CD8-positive, alpha-beta T cell (primary cell): ENCODE measurements at places on chromosomes 16 and 17. TPM values are rescaled to one million over a fixed set of nuclear protein-coding genes. Genes with fewer than 3 reads are reported as not detected.
A peak's percentile ranks its signal among the peaks of the same experiment; 100 is the strongest.

GINS2 gene
- 1.0 TPM for total RNA-seq

BEAN1 gene
- not detected for total RNA-seq

GRCh38 chr16:69921127-69921526 is 30.0 kb upstream of the CLEC18A start:
- no peak for DNase-seq

DNA sequence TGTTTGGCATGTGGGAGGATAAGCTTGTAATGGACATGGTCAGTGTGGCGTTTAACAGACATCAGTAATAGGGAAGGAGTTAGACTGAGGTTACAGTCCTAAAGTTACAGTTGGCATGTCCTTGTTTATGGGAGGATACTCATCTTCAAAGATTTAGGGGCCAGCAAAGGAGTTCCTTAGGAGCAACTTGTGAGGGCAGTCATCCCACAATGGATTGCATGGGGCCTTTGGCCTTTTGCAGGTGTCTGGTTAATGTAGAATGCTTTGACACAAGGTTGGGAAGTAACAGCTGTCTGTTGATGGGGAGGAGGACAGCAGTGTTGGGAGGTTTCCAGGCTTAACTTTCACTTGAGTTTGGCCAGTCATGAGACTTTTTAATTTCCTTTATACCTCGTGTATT is 2.2 kb downstream of the NUBP1 start:
- no peak for DNase-seq

DNA sequence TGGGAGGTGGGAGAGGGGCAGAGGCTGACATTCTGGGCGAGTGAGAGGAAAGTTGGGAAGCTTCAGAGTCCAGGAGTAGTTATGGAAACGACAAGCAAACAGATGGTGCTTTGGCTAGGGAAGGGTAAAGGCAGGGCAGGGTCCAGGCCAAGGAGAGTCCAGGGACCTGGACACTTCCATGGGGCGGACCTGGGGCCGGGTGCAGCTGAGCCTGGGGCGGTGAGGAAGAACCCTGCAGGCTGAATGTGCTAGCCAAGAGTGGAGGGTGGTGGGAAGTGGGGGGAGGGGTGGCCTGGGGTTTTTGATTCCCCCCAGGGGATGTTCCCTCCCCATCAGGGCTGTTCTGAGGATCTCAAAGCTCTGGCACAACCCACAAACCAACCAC is 2.6 kb downstream of the PPP1R9B start:
- peak; percentile 40 for DNase-seq

GRCh38 chr16:53686710-53687109 is 16.9 kb downstream of the RPGRIP1L start:
- no peak for DNase-seq

GRCh38 chr17:59512844-59513385 is 52.5 kb upstream of the DHX40 start:
- no peak for DNase-seq

ALOX12 gene
- not detected for total RNA-seq

DNA sequence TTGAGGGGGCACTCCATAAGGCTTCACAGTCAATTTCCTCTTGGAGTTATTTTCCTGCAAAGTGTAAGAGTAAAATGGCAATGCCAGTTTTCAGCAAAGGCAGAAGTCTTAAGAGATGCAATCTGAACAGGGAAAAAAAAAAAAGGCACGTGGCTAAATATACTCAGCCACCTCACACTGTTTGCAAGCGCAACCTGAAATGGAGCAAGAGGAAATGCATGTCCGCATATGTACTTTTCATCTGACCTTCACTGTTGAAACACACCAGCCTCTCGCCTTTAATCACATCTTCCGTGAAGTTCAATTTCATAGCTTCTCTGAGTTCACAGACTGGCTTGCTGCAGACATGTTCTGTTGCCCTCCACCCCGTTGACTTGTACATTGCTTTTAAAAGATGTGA is 101.4 kb downstream of the KATNIP start:
- no peak for DNase-seq

- DNase-seq: peak; percentile 27
Measured at GRCh38 chr17:385178-385835, 32.7 kb upstream of the RPH3AL start.

- DNase-seq: no peak
Measured at GRCh38 chr16:81505011-81505661, 60.5 kb downstream of the CMIP start.

GRCh38 chr16:54204756-54205155 is 81.8 kb downstream of the IRX3 start:
- no peak for DNase-seq

KRTAP16-1 gene
- total RNA-seq: 1.00 TPM

- DNase-seq: no peak
Measured at GRCh38 chr16:27465483-27465879, 63.5 kb downstream of the IL21R start.

AARSD1 gene
- total RNA-seq: 75.1 TPM

PYDC1 gene
- not detected for total RNA-seq

TEX14 gene
- total RNA-seq: 0.94 TPM

DNA sequence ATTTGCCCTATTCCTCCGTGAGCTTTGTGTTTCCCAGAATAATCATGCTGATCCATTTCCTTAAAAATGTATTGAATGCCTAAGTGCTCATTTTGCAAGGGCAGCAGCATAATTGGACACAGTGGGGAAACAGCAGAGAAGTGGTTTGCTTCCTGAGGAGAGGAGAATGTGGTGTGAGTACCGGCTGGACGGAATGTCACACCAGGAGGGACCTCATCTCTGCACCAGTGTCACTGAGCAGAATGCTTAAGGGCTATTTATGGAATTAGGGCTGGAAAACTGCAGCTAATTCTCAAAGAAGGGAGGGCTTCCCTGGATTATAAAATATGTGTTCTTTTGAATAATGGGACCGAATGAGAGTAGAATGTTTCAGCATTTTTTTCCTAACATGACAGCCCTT is 1100.6 kb upstream of the RBFOX1 start:
- DNase-seq: no peak

WNK4 gene
- 0.28 TPM for total RNA-seq

DNA sequence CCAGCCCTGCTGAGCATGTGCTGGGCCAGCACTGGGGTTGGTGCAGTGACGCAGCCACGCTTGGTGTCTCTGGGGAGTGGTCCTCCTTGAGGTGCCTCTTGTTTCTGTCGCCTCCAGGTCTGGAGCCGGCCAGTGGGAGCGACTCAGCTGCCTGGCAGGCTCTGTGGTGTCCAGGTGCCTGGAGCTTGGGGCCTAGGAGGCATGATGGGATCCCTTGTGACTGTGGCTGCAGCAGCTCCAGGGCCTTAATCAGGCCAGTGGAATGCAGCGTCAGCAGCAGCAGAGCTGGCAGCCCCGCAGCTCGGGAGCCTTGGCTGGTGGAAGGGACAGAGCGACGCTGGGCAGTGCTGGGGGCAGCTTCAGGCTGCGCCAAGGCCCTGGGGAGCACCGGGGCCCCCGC is 74.7 kb upstream of the CIBAR2 start:
- no peak for DNase-seq

CA4 gene
- not detected for total RNA-seq

DNA sequence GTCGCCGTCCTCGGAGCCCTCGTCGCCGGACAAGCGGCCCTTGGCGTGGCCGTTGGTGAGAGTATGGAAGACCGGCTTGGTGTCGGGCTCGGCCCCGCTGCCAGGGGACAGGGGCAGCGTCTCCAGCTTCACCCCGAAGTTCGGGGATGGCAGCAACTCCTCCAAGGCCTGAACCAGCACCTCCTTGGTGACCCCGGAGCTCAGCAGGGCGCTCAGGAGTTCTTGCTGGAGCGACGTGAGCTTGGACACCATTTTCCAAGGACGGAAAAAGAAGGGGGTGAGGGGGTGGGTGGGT is 279 bp downstream of the HNF1B start:
- no peak for DNase-seq

DNA sequence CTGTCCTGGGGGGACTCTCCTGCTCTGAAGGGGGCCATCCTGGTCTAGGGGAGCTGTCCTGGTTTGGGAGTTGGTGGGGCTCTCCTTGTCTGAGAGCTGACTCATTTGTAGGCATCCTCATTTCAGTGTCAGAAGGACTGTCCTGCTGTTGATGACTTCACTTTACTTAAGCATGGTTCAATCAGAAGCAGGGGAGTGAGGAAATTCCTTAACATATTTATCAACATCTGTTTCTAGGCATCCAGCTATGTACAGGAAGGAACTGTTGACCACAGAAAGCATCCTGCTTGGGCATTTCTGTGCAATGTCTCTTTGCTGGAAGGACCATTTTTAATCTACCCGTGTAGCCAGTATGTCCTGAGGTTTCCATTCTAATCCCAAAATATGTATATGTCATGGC is 502.7 kb upstream of the HSBP1 start:
- no peak for DNase-seq

- DNase-seq: peak; percentile 57
Measured at GRCh38 chr16:2339521-2340484, 725 bp downstream of the ABCA3 start.

DNA sequence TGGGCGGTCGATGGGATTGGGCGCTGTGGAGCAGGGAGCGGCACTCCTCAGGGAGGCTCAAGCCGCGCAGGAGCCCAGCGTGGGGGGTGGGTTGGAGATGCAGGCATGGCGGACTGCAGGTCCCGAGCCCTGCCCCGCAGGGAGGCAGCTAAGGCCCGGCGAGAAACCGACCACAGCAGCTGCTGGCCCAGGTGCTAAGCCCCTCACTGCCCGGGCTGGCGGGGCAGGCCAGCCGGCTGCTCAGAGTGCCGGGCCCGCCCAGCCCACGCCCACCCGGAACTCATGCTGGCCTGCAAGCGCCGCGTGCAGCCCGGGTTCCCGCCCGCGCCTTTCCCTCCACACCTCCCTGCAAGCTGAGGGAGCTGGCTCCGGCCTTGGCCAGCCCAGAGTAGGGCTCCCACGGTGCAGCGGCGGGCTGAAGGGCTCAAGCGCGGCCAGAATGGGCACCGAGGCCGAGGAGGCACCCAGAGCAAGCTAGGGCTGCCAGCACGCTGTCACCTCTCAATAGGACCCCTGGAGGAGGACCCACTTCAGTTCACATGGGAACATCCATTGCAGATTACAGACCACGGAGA is 20.5 kb upstream of the METTL16 start:
- no peak for DNase-seq

DNA sequence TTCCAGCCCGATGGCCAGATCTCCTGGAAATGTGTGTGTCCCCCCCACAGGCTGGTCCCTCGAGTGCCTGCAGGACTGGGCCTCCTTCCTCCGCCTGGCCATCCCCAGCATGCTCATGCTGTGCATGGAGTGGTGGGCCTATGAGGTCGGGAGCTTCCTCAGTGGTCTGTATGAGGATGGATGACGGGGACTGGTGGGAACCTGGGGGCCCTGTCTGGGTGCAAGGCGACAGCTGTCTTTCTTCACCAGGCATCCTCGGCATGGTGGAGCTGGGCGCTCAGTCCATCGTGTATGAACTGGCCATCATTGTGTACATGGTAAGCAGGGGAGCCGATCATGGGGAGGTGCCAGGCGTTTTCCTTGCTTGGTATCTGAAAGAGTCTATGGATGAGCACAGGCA is 22.1 kb downstream of the SLC47A1 start:
- DNase-seq: no peak

MYLK3 gene
- not detected for total RNA-seq

DNA sequence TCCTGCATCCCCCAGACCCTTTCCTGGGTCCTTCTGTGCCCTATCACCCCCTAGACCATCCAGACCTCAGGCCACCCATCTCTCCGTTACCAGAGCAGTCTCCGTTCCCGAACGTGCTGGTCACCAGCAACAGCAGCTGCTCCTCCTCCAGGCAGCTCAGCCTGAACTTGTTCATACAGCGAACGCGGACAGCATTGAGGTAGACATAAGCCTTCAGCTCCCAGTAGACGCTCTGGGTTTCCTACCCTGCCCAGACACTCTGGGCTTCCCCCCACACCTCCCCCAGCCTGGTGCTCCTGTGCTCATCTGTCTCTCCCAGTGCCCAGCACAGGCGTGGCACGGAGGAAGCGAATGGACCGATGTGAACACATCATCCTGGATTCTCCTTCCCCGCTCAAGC is 41.6 kb upstream of the RNFT1 start:
- no peak for DNase-seq

KRTAP4-3 gene
- not detected for total RNA-seq
